ENCODE measurements at places on chromosomes 6 and 20.

DNA sequence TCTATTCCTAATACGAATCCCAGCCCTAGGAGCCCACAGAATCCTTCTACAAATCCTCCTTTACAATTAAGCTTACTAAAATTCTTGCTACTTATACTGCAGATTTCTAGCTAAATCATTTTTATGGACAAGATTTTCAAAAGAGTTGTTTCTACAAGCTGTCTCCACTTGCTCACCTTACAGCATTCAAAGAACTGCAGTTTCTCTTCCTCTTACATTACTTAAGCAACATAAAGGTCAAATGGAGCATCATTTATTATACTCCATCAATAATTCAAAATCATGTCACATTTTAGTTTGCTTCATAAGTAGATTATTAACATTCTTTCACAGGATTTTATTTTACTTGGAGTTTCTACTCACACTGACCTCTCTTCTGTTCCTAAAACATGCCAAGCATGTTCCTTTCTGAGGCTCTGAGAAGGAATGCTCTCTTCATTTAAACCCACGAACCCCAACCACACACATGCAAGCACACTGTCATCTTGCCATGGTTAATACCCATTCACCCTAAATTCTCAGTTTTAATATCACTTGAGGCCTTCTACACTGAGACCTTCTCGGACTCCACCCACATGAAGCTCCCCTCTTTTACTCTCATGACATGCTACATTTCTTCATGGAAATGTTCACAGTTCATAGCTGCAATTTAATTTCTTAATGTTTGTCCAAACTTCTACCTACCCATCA lies 388.2 kb downstream of the TBC1D32 start:
- DNase-seq, result no peak

DNA sequence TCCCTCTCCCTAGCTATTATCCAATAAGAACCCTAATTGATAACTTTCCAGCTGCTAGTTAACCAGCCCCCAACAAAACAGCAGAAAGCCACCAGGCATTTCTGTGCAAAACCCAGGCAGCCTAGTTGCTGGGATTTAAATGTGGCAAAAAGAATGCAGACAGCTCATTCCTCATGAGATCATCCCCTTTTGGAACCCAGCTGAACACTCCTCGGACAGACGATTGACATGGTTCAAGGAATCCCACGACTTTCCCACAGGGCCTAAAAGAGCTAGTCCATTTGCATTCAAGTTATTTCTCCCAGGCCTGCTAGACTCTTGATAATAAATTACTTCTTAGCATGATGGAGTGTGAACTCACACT lies 24.0 kb downstream of the JAG1 start:
- no peak for DNase-seq

- DNase-seq, result no peak
These were observed 401.9 kb downstream of the THBS2 start for GRCh38 chr6:168851460-168852375.

GRCh38 chr20:16434062-16434664 lies 139.1 kb downstream of the KIF16B start:
- peak; percentile 28 for DNase-seq

GRCh38 chr6:15303920-15304291 lies 58.0 kb downstream of the JARID2 start:
- no peak for DNase-seq

DNA sequence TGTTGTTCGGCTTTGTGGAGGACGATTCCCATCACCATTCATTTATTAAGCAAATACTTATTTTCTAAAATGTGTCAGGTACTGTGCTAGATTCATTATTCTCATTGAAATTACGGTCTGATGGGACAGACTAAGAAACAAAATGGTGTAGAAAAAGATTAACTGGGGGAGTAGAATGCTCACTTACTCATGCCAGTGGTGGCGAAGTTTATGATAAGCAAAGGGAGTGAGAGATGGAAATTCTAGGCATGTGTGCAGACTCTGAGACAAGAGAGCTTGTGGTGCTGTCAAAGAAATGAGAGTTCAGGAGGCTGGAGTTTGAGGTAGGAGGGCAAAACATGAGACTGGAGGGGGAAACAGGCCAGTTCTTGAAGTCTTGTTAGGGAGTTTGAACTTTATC lies 896 bp downstream of the RPP21 start:
- no peak for DNase-seq

GRCh38 chr20:152131-152530 lies 5.1 kb upstream of the DEFB127 start:
- no peak for DNase-seq

- DNase-seq, result no peak
These were observed 7.8 kb downstream of the RWDD1 start for GRCh38 chr6:116579143-116579542.

- DNase-seq, result no peak
These were observed 151.1 kb upstream of the HDAC2 start for GRCh38 chr6:114121913-114122662.

- DNase-seq, result peak; percentile 49
These were observed 66.7 kb downstream of the RPP21 start for GRCh38 chr6:30411515-30412207.

DNA sequence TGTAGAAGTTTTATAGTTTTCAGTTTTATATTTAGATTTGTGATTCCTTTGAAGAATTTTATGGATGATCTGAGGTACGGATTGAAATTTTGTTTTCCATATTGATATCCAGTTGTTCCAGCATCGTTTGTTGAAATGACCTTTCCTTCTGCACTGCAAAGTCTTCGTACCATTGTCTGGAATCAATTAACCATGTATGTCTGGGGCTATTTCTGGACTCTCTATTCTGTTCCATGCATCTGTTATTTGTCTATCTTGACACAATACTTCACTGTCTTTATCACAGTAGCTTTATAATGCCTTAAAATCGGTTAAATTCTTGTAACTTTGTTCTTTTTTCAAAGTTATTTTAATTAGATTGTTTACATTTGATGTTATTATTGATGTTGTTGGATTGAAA lies 154.9 kb downstream of the FARS2 start:
- no peak for DNase-seq

GRCh38 chr6:12279322-12280091 lies 10.7 kb upstream of the EDN1 start:
- DNase-seq, result no peak

DNA sequence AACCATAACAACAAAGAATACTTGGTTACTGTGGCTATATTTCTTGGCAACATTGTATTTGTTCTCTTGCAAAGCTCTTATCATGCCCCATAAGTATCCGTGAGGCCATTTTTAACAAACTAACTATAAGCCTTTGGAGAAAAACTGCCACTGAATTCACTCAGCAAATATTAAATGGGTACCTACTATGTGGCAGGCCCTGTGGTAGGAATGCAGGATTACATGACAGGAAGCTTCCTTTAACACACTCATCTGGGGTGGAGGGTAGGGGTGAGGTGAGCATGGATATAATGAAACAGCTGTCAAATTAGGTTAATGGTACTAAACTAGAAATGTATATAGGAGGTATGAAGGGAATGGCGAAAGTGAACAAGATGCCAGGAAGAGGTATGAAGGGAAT lies 504.8 kb downstream of the MEI4 start:
- DNase-seq, result no peak

- DNase-seq, result peak; percentile 55
These were observed 1.7 kb downstream of the SCML4 start for GRCh38 chr6:107822176-107823046.

- DNase-seq, result no peak
These were observed 4.8 kb downstream of the CRIP3 start for GRCh38 chr6:43303751-43304331.

DNA sequence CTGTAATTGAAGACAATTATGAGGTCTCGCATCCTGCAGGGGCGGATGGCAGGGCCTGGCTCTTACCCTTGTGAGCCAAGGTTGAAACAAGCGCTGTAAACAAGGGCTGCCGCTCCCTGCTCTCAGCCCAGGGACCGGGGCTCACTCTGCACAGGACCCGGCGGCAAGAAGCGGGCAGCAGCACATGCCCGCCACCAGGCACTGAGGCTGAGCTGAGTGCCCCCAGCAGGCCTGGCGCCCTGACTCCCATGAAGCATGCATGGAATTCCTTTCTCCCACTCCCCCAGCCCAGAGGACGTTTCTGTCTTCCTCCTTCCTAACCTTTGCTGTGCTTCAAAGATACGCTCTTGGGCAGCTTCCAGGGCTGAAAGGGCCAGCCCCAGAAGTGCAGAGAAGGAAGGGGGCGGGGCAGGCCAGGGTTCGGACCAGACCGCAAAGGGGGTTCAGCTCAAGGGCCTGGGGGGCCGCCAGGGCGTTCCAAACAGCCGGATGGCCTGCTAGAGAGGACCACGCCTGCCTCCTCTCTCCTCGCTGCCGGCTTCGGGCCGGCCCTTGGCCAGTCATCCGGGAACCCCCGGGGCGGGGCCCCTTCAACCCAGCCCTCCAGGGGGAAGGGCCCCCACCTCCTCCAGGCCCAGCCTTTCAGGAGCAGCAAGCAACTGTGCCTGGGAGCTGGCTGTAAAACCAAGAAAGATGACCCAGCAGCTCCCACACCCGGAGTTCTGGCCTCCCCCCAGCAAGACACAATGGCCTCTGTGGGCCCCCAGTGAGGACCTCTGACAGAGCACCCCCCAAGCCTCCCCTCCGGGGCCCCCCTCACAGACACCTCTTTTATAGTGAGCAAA lies 109.9 kb downstream of the NOL4L start:
- DNase-seq, result no peak

DNA sequence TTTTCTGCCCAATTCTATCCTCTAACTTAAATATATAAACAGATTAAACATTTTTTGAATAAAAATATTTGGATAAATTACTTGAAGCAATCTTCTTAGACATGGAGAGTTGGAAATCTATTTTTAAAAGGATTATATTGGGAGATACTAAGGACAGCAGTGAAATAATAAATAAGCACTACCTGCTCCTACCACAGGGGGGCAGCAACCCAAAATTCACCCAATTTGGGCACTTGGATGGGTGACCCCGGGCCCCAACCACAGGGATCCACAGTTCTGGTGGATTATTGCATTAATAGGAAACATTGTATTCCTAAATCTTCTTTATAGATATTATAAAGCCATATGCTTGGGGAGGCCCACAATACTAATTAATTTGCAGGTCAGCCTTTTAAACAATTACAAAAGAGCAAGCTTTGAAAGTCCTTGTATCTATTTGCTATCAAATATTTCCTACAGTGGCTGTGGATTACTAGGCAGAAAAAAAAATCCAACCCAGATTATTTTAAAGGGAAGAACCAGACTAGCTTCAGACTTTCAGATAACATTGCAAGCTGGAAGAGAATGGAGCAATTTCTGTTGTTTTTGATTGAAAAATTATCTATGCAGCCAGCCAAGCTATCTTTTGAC lies 66.4 kb upstream of the PDE10A start:
- DNase-seq, result peak; percentile 6

DNA sequence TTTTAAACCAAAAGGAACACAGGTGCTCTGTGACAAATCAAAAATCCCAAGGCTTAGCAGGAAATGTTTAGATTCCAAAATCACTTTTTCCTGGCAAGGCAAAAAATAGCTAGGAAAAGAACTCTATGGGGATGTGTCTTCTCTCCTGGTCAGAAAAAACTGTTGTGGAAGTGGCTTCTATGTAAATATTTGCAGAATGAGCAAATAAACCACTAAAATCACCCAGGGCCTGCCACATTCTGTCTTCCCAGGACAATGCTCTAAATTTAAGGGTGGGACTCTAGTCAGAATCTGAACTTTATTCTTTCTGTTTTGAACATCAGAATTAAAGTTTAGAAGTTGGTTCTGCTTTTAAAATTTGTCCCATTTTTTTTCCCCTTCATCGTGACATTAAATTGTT lies 29.3 kb downstream of the GCM1 start:
- no peak for DNase-seq

- no peak for DNase-seq
These were observed 134.7 kb downstream of the AIG1 start for GRCh38 chr6:143195349-143195845.

- DNase-seq, result no peak
These were observed 213.1 kb upstream of the STXBP5 start for GRCh38 chr6:146990821-146991798.

DNA sequence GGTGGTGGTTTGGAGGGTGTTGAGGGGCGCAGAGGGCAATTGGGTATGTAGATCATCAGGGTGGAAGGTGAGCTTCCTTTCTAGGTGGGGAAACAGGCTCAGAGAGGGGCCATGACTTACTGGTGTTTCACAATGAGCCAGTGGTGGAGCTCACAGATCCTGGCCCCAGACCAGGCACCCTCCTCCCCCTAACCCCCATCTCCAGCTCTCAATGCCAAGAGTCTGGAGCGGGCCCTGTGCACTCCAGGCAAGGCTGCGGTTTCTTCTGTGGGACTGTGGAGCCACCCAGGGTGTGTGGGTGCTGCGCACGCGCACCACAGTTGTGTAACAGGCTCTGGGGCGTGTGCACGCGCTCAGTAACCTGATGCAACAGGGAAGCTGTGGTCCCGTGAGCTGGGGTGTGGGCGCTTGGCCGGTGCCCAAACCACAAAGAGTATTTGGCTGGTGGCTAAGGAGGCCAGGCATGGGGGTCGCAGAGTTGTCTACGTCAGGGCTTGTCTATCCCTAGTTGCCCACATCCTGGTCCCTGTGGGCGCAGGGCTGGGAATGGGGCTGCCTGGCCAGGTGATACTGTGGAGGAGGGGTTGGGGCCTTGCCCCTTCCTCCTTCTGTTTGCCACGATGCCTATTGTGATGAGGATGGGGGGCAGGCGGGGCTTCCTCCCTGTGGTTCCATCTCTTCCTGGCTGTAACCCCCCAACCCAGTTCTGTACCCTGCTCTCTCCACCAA lies 37.5 kb upstream of the MRPS18A start:
- peak; percentile 63 for DNase-seq

DNA sequence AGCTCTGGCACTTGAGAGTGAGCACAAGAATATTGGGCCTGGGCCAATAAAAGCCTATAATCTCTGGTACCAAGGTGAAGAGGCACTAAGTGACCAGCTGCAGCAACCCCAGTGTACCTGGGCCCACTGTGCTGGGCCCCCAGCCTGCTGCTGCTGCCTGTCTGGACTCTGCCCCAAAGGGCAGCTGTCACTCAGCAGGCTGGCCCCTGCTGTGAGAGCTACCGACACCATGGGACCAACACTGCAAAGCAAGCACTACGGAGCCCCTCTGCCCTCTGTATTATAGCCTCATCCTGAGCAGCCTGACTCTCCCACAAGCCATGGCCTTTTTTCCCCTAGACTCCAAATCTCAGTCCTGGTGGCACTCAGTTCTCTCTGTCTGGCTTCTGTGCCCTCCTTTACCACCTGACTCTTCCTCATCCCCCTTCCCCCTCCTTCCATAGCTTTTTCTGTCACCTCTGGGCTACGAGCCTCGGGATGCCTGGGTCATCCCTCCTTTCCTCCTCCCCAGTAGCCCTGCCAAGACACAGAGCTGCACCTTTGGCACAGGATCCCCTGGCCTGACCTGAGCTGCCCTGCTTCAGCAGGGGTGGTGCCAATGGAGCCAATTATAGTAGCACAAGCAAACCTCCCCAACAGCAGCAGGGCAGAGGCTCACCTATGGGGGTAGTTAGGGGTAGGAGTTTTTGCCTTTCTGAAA lies 14.2 kb downstream of the RRP36 start:
- no peak for DNase-seq

DNA sequence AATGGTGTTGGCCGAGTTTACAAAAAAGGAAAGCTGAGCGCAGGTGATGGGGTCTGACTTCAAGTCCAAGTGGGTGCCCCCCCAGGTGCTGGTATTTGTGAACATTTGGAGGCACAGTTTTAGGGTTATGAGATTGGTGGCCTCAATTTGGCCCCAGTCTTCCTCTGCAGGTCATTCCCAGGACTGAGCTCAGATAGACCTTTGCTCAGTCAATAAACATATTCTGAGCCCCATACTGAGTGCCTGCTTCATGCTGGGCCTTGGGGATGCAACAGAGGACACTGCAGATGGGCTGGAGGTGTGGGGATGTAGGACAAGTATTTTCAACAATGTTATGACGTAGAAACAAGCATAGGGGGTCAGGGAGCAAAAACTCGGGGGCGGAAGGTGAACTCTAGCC lies 33.5 kb downstream of the TGM3 start:
- DNase-seq, result no peak

GRCh38 chr20:49846206-49846807 lies 33.7 kb downstream of the SLC9A8 start:
- peak; percentile 52 for DNase-seq
